ENCODE measurements at places on chromosomes 7 and 10.

- no peak for DNase-seq
Observed at GRCh38 chr7:75532639-75533038, 40.5 kb downstream of the SPDYE5 start.

DNA sequence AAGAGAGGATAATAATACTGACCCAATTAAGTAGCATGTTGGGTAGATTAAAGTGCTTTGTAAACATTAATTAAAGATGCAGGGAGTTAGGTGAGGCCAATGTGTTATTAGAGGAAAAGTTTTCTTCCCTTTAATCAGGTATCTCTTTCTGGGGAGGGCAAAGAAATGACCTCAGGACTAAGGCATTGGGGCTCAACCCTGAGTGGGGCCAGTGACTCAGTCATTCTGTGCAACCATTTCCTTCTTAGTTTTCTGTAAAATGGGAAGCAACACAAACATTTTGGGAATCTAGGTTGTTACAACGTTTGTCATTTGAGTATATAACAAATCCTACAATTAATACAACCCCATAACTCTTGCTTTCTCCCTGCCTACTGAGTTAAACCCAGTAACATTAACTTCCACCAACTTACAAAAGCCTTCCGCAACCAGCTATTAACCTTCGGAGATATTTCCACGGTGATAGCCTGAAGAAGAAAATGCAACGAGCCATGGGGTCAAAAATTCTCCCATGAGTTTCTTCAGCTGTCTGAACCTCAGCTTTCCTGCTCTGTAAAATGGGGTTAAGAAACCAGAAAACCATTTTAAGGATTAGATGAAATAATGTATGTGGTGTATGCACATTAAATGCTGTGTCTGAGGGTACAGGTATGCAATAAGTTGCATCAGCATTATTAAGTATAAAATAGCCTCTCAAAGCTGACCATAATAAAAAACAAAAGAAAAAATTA lies 965 bp upstream of the PROSER2 start:
- DNase-seq = no peak

- DNase-seq = no peak
Observed at GRCh38 chr10:34996843-34997242, 93.3 kb downstream of the CUL2 start.

DNA sequence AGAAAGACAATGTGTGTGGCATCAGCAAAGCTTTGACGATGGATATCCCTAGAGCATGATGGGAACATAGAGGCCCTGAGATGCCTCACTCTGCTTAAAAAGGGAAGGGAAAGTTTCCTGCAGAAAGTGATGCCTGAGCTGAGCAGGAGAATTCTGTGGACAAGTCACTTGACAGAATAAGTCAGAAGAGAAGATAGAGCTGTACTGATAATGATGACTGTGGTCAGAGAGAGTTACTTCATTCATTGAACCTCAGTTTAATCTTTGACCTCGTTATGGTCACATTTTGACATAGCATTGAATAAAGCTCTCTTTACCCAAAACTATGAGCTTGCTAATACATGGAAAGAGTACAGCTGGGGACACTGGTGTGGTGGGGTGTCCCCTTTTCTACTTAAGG lies 7.6 kb downstream of the CUBN start:
- no peak for DNase-seq

- no peak for DNase-seq
Observed at GRCh38 chr10:97701438-97702069, 12.0 kb upstream of the MARVELD1 start.

DNA sequence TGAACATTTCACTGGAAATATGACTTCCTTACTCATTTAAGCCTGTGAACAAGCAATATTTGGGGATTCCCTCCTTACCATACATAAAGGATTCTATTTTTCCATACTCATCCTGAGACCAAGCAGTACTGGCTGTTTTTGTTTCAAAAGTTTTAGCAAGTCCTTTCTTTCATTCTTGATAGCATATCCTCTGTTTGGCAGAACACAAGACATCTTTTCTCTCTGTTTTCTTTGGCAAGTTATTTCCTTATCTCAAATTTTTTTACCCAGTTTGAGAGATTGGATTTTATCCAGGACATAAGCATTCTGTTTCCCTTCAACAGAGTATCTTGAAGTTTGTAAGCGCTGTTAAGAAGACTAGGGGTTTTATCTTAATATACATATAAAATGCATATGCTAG lies 3.0 kb upstream of the WASL start:
- DNase-seq = no peak

DNA sequence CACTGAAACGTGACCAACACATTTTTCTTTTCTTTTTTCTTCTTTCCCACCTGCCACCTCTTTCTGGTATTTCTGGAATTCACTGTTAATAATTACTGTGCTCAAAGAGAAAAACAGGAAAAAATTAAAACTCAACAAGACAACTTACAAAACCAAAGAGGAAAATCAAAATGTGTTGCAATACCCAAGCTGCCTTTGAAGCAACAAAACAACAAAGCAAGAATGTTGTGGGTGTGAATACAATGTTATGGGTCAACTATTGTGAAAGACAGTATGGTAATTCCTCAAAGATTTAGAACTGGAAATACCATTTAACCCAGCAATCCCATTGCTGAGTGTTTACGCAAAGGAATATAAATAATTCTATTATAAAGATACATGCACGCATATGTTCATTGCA lies 415.1 kb downstream of the GFRA1 start:
- DNase-seq = no peak

- DNase-seq = no peak
Observed at GRCh38 chr7:19572566-19572965, 136.3 kb downstream of the POLR1F start.

DNA sequence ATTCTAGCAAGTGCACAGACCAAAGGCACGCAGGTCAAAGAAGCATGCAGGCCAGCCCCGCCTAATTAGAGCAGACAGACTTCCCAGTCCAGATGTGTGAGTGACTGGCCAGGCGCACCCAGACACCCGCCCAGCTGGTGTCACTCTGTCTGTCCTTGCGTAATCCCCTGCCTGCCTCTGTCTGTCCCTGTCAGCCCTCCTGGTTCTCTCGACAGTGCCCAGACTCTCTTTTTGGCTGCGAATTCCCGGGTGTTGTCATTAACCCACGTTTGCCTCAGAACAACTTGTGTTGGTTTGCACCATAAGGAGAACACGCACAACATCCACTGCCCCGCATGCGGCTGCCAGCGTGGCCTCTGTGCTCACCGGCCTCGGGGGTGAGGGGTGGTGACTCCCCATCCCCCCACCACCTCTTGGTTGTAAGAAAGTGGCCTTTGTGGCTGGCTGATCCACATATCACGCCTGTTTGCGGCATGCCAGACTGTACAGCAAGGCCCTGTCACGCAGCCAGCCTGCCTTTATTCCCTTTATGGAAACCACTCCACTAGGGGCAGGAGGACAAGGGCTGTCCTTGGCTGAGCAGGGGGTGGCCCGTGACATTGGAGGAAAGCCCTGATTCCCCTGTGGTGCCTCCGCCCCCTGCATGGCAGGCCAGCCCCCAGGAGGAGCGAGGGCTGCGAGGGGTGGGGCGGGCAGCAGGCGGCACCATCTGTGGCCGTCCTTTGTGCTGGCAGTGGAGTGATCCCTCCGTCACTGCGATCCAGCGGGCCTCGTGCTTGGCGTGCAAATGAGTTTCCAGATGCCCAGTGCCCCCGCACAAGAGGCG lies 72.8 kb upstream of the PPIF start:
- DNase-seq = no peak

GRCh38 chr7:104938741-104939390 lies 75.1 kb upstream of the KMT2E start:
- no peak for DNase-seq

DNA sequence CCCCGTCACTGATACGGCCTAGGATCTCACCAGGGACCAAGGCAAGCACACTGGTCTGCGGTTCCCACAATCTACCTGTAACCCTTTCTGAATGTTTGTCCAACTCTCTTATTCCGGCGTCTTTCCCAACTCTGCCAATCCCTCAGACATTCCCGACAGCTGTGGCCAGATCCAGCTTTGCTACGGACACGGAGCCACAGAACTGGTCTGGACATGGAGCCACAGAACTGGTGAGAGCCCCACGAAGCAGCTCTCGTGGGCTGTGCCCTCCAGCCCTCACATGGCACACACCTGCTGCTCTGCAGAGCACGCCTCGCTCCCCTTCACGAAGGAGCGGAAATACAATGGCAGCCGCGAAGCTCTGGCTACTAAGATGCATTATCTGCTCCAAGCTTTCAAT lies 376.8 kb downstream of the DNAJB6 start:
- no peak for DNase-seq

- DNase-seq = no peak
Observed at GRCh38 chr7:105974471-105974870, 11.4 kb downstream of the CDHR3 start.

- DNase-seq = no peak
Observed at GRCh38 chr10:28434063-28434462, 98.9 kb upstream of the WAC start.

DNA sequence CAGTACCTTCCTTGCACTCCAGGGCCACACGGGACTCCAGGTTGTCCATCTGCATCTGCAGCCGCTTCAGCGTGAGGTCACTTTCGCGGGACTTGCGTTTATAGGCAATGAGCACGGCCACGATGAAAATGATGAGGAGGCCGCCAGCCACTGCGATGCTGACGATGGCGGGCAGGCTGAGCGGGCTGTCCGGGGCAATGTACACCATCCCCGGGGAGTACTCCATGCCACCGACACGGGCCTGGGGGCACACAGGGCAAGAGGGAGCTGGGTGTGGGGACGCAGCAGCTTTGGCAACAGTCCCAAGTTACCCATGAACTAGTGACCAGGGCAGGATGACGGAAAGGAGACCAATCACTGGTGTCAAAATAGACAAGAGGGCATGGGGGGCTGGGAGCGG lies 396.6 kb downstream of the PLXNA4 start:
- DNase-seq = no peak

DNA sequence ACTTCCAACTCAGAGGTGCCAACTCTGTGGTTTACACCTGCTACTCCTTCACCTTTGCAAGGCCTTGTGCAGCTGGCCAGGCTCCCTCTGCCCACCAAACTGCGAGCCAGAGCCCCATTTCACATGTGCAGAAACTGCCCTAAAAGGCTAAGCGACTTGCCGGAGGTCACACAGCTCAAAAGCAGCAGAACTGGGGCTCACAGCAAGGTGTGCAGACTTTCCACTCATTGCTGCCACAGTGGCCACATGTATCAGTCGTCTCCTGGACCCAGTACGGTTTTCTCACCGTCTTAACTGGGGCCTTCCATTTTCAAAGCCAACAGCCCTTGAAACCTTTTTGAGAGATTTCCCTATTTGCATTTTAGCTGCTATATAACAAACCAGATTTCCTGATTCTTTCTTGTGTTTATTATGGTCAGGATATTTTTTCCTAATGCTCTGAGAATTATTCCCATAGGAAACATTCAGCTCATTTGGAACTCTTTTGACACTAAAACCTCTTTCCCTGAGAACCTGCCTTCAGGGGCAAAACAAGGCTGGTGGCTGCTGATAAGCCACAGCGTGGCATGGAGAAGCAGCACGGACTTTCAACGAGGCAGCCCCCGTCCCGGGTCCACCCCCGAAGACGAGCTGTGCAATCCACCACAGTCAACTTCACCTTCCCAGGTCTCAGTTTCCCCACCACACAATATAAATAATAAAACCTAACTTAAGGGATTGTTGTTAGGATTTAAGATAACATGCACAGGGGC lies 29.9 kb downstream of the SORBS1 start:
- DNase-seq = no peak

- no peak for DNase-seq
Observed at GRCh38 chr10:61000769-61001730, 57.1 kb upstream of the RHOBTB1 start.

- DNase-seq = no peak
Observed at GRCh38 chr10:102781090-102781920, 37.6 kb downstream of the WBP1L start.

DNA sequence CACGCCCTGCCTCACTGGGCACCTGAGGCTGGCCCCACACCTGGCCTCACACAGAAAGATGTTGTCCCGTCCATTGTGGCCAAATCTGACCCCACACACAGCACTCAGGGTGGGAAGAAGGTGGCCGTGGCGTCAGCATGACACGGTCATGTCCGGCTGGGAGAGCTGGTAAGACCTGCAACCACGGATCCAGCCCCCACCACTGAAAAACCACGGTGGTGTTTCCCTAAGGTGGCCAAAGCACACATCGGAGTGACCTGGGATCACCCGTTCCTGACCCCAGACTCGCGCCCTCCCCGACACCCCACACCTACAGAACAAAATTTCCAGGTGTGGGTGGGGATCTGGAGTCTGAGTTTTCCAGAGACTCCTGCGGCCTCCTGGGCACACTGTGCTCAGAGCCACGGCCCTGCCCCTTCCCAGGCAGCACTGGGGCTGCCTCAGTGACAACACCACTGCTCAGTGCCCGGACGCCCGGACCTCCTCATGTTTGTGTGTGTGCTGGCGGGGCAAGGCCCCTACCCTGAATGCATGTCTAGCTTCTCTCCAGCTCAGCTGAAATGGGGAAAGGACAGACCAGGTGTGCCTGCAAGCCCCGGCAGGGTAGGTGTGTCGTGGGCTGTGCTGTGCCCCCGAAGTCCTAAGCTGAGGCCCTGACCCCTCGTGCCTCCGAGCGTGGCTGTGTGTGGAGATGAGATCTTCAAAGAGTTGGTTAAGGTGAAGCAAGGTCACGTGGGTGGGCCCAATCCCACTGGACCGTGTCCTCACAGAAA lies 36.1 kb downstream of the STK32C start:
- DNase-seq = no peak

DNA sequence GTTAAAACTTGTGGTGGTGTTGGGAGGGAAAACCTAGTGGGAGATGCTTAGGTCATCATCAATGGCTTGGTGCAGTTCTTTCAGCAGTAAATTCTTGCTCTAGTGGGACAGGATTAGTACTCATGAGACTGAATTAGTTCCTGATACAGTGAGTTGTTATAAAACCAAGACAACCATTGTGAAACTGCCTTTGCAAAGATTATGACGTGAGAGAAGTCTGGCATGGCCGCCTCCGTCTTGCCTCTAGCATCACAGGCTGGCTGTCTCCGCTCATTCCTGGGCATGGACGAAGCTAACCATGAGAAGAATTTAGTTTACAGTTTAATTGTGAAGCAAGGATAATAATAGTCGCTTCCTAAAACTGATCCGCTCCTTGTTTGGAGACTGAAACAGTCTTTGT lies 186.4 kb downstream of the KIF20B start:
- no peak for DNase-seq

GRCh38 chr10:89684604-89685003 lies 16.8 kb upstream of the KIF20B start:
- no peak for DNase-seq

DNA sequence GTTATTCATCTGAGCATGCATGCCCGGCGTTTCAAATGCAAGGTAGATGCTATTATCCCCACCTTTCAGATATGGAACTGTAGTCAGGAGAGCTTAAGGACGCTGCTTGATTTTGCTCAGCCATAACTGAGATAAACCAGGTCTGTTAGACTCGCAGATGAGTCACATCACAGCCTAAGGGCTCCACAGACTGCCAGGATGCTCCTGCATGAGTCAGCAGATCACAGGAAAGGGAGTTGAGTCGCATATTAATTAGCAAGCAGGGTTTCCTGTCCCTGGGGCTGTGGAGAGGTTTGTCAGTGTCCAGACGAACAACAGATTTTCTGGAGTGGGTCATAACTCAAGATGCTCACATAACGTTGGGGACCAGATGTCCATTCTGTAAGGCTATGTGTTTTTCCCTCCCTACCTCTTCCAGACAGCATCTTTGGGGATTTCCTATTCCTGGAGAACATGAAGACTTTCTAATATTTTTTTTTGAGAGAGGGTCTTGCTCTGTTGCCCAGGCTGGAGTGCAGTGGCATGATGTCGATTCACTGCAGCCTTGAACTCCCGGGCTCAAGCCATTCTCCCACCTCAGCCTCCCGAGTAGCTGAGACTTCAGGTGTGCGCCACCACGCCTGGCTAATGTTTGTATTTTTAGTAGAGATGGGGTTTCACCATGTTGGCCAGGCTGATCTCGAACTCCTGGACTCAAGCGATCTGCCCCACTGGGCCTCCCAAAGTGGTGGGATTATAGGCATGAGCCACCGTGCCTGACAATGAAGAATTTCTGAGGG lies 36.7 kb downstream of the PFKFB3 start:
- DNase-seq = peak; percentile 53

Data from stimulated activated CD8-positive, alpha-beta memory T cell treated with anti-CD3 and anti-CD28 coated beads, Interleukin-4, amount 100 ng/mL, for 4 hours (primary cell).